ENCODE measurements at places on chromosomes 7 and 10.
A peak's percentile ranks its signal among the peaks of the same experiment; 100 is the strongest.

DNA sequence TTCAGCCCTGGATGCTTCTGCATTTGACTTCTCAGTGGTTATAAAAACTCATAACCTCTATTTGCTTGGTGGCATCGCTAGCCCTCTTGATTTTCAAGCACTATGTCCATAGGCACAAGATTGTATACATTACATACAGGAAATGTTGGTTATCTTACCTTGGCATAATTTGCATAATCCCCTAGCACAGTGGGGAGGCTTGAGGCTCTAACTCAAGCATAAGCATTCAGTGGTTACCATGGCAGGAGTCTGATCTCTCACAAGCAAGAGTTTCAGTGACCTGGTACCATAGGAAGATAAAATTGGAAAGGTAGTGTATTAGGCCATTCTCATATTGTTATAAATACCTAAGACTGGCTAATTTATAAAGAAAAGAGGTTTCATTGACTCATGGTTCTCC lies 121.8 kb downstream of the PLXDC2 start:
- DNase-seq = no peak

- no peak for DNase-seq
These were observed 93.1 kb upstream of the SLC26A5 start for GRCh38 chr7:103538964-103539709.

- no peak for DNase-seq
These were observed 201.0 kb upstream of the IMMP2L start for GRCh38 chr7:111763221-111763801.

- DNase-seq = no peak
These were observed 20.0 kb downstream of the SMKR1 start for GRCh38 chr7:129522088-129522970.

DNA sequence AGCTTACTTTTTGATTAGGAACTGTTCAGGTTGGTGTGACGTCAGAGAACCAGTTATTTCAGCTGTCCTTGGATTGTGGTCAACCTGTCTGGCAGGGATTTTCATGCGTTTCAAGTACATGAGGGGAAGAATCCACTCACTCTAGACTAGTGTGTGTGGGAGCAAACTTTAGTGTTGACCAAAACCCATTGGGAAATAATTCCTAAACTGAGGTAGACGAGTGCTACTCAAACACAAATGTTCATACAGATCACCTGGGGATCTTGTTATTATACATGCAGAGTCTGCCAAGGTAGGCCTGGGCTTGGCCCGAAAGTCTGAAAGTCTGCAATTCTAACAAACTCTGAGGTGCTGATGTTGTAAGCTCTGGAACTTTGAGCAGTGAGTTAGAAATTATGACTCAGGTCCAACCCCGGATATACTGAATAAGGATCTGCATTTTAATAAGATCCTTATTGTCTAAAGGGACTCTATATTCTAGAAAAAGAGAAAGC lies 111.1 kb upstream of the CREB5 start:
- DNase-seq = no peak

GRCh38 chr7:80002865-80003264 lies 131.8 kb upstream of the GNAI1 start:
- no peak for DNase-seq

DNA sequence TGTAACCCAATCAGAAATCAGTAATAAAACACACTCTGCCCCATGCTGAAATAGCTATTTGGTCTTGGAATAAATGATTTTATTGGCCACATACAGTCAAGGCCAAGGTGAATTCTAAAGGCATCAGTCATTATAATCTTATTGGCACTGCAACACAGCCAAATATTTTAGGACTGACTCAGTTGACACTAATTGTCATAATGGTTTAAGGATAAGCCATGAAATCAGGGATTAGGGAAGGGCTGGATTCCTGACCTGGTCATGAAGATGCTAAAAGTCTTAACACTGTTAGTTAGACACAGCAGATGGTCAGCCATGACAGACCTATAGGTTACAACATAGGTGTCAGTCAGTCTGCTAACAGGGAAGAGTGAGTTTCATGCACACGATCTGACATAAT lies 330.3 kb upstream of the NPSR1 start:
- no peak for DNase-seq

DNA sequence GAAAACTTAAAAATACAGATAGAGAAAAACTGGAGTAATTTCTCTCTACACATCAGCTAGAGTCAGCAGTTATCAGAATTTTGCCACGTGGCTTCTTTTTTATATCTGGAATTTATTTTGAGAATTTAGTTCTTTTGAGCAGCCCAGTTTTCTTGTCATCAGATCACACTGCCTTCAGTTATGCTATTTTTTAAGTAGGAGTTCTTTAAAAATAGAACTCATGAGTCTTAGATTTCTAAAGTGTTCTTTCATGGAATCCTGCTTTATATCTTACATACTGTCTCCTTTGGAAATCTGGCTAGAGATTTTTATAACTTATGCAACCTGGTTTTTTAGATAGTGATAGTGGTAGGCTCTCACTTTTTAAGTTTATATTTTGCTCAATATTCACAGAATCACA lies 24.2 kb downstream of the AGR2 start:
- no peak for DNase-seq

DNA sequence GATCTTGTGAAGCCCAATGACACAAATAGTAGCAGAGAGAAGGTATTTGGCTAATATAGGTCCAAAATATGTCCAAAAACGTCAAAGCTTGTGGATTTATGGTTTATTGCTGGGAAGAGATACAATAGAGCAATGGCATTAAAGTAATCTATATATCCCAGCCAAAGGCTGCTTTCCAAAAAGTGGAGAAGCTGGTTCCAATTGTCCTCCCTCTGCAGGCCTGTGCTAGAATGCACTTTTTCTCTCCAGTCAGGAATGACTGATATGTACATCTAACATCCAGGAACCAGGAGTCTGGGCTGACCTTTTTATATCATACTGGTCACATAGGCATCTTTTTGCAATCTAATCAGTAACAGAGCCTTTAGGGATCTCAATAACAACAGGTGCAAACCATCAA lies 167.1 kb upstream of the FAM3C start:
- DNase-seq = no peak

DNA sequence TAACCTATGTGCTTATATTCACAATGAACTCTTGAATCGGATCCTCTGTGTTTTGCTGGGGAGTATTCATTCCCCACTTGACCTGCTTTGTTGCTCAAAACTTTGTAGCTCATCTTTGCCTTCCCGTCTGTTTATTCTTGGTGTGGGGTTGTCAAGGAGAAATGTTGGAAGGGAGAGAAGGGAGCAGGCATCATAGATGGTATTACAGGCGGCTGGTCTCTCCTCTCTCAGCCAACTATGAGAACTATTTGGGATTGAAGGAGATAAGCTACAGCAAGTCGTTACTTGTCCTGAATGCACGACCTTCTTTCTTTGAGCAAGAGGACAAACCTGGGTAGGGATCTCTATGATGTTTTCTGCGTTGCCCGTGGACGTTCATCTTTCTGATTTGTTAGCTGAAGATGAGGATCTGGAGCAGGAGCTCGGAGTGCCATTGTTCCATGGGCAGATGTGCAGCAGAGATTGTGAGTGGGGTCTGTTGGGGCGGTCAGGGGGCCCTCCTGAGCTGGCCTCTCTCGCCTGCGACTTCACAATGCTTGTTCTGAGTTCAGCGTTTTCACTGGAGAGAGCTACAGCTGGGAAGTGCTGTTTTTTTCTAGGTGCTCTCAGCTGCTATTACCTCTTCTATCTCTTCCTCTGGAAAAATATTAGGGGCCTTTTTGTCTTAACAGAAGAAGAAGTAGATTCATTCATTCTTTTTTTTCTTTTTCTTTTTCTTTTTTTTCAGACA lies 126.9 kb upstream of the KLF6 start:
- no peak for DNase-seq

DNA sequence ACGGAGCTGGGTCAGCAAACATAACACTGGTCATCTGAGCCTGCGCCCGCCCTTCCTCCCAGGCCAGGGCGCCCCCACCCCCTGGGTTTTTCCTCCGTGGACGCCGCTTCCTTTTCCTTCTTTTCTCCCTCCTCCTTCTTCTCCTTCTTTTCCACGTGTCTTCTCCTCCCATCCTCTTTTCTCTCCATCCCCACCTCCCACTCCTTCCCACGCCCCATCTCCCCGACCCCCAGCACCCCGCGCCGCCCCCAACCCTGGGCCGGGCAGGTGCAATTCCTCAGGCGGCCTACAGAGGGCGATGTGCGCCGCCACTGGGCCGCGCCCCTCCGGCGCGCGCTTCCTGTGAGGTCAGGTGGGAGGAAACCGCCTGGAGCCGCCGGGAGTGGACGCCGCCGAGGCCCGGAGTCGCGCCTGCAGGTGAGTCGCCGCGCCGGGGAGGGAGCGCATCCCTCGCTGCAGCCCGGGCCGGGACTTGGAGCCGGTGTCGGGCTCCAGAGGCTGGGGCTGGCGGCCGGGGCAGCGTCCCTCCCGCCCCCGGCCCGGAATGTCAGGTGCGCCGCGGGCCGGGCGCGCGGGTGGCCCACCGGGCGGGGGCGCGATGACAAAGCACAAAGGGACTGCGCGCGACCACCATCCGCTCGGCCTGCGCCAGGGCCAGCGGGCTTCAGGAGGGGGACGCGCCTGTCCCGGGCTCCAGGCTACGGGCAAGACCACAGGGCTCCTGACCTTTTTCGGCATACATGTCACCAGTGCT lies at the start of gene FAM241B:
Gene FAM241B, plus strand, starts transcription at position 351 of the 754 bp plus-strand sequence. CDS start 1,497 bp downstream, outside the sequence.
- DNase-seq = peak; percentile 56

DNA sequence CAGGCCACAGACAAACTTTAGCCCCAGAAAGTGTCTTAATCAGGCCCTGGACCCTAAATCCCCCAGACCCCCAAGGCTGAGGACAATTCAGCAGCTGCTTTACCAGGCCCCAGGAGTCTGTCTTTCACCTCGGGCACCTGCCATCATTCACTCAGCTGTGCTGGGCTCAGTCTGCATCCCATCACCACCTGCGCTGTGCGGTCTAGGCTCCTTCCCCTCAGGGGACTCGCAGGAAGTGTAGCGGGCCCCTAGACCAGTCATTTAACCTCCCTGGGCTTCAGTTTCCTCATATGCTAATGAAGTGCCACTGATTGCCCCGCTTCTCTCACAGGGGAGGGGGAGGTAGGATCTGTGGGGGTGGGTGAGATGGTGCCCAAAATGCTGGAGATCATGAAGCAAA lies 76.4 kb upstream of the ZMIZ1 start:
- no peak for DNase-seq

DNA sequence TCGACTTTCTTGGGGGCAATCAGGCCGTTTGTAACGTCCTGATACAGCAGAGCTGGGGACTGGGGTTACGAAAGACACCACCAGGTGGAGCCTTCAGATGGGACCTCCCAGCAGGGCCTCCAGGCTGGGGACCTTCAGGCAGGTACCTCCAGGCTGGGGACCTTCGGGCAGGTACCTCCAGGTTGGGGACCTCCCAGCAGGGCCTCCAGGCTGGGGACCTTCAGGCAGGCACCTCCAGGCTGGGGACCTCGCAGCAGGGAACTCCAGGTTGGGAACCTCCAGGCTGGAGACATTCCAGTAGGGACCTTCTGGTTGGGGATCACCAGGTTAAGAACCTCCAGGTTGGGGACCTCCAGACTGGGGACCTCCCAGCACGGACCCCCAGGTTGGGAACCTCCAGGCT lies 23.5 kb upstream of the GPR146 start:
- DNase-seq = no peak

GRCh38 chr10:22461891-22462290 lies 116.6 kb downstream of the SPAG6 start:
- DNase-seq = no peak

DNA sequence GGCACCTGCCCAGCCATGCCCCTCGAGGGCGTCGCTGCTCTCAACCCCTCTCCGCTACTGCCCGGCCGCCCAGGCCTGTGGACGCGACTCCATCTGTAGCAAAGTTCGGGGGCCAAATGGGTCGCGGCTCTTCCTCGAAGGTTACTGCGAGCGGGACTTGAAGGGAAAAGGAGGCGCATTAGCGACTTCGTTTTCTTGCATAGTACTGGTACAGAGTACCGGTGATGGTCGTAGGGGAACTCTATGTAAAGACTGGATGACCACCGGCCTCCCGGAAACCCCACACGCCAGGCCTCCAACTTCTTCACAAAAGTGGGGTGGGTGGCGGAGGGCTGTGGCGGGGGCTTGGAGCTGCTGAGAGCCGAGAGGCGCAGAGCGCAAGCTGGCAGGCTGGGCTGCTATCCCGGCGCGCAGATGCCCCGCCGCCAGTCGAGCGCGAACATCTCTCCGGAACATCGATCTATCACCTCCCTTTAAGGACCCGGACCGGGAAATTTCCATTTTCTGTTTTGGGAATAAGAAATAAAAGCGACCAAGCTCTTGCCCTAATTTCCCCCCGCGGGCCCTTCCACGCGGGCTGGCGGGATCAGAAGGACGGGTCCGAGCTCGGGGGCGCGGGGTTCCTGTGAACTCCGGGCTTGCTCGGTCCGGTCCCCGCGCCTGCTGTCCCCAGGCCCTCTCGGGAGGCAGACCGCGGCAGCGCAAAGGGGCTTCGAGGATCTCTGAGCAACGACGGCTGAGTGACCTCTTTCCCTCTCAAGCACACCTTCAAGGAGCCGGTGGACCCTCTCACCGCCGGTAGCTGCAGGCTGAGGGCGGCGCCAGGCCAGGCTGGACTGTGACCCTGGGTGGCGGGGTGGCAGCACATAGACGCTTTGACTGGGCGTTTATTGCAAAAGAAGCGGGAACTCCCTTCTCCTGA lies 12.2 kb upstream of the FEZF1 start:
- no peak for DNase-seq

- no peak for DNase-seq
These were observed 37.6 kb downstream of the KCNH2 start for GRCh38 chr7:150940431-150941102.

- DNase-seq = no peak
These were observed 6.6 kb upstream of the STRIP2 start for GRCh38 chr7:129427526-129428045.

DNA sequence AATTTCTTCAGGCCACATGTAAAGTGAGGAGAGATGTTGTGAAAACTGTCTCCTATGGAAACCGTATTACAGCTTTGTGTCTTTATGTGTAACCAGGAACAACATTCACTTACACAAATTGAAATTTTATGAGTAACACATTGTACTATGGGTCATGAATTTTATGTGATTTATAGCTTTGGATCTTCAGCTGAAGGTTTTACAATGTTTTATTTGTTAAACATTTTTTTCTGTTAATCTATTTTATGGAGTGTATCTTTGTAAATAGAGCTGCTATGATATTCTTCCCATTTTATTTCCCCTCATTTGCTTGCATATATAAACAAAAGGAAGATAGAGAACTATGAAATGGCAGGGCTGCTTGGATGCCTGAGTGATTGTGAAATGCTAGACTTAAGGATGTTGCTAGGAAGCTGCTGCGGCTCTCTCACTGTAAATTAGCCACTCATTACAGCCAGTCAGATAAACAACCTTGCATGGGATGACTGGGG lies 104.5 kb upstream of the PCLO start:
- DNase-seq = no peak

- DNase-seq = no peak
These were observed 36.6 kb downstream of the ATRNL1 start for GRCh38 chr10:115129752-115130151.

GRCh38 chr7:140672382-140673062 lies at the start of gene ADCK2:
ADCK2 (plus strand) TSS chr7:140672945; CDS start chr7:140673331, 386 bp downstream.
- DNase-seq = peak; percentile 25

DNA sequence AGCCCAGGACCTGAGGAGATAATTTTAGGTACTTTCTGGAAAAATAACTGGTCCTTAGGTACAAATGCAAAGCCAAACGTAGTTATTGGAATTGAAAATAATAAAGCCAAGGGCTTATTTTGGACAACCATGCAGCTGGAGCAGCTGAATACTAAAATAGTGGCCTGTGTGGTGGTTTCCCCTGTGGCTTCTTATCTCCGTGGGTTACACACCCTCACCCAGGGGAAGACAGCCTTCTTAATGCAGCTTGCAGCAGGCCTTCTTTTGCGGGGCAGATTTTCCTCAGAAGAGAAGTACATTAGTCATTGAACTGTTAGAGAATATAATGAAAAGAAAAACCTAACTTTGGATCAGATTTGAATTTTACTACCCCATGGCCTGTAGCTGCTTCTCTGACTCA lies 133.5 kb downstream of the ST7 start:
- DNase-seq = no peak
